GM03348 (cell line): ENCODE measurements at places on chromosomes 2 and 18.

DNA sequence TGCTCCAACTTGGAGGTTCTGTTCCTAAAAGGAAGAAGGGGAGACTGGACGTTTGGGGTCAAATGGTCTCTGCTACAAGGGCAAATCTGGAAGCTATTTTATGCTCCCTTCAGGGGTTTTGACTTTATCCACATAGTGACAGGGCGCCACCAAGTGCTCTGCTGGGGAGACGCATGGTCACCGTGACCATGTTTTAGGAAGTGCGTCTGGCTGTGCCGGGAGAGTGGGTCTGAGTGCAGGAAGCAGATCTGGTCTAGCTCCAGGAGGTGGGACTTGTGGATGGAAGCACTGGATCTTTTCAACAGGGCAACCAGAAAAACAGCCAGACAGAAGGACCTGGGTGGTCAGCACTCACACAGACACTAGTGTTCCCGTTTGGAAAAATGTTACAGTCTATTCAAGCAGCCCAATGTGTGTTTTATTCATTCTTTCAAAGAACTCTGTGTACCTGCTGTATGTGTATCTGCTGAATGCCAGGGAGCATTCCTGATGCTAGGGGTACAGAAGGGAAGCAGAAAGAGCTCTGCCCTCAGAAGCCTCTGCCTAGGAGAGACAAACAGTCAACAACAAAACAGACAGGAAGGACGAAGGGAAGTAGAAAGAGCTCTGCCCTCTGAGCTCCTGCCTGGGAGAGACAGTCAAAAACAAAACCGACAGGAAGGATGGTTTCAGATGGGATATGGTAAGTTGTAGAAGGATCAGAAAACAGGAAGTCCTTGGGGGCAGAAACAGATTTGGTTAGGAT lies 14.3 kb downstream of the IMPA2 start:
- DNase-seq: peak; percentile 87

- DNase-seq: no peak
Measured at GRCh38 chr2:3647831-3648651, 10.0 kb upstream of the ALLC start.

GRCh38 chr2:68482296-68482820 lies 15.0 kb downstream of the APLF start:
- no peak for DNase-seq

DNA sequence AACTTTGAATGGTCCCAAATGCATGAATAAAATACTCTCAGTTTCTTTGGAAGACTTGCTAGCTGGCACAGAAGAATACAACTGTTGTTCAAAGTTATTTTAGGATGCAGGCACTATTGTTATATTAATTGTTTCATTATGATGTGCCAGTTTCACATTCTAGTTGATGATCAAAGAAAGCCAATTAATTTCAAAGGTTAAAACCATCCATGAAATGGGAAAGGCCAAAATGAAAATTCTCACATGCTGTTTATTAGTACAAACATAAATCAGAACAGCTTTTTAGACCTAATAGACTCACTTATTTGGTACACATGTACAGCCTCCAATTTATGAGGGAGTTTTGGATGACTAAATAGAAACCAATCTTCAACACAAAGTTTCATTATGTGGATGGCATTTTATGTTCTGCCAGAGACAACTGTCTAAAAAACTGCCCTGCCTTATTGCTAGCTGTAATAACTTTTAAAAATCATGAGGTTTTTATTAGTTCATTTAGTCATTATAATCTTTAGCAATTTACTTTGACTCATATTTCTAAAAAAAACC lies 42.2 kb downstream of the RFTN2 start:
- DNase-seq: no peak

DNA sequence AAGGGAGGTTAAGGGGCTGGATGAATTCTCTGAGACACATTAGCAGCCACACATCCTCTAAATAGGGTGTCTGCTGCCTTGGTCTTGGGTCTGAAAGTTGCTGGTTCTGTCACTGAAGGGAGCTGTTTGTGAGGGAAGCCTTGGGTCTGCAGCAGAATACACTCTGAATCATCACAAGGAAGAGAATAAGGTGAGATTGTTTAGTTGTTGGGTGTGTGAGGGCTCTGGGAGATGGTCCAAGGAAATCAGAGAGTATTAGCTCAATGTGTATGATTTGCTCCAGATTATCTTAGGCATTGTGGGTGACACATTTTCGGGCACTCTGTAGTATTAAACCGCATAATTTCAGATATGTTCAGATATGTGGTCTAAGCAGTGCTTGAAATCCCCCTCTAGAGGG lies 548.5 kb downstream of the SLC4A3 start:
- DNase-seq: no peak
